ENCODE measurements at places on chromosomes 2 and 18.

DNA sequence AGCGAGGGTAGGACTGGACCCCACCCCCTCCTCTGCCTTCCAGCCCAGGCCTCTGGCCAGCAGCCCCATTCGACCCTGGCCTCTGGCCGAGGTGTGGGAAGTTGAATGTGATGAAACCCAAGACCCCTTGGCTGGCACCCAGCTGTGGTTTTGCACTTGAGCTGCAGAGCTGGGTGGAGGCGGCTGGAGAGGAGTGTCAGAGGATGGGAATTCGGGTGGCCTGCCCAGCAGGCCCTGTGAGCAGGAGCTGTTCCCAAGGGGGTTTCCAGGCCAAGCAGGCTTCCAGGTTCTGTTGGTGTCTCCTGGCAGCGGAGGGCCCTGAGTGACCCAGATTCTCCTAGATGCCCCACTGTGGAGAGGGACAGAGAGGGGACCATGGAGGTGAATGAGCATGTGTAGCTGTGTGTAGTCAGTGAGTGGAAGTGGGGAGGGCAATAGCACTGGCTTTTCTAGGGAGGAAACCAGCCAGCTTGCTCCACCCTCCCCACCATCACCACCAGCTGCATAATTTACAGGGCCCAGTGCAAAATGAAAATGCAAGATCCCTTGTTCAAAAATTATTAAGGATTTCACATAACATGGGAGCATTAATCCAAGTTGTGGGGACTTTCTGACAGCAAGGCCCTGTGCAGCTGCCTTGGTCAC, 172.2 kb upstream of the HAAO start:
- DNase-seq, result no peak

GRCh38 chr18:48031641-48032040, 101.2 kb upstream of the SMAD2 start:
- no peak for DNase-seq

DNA sequence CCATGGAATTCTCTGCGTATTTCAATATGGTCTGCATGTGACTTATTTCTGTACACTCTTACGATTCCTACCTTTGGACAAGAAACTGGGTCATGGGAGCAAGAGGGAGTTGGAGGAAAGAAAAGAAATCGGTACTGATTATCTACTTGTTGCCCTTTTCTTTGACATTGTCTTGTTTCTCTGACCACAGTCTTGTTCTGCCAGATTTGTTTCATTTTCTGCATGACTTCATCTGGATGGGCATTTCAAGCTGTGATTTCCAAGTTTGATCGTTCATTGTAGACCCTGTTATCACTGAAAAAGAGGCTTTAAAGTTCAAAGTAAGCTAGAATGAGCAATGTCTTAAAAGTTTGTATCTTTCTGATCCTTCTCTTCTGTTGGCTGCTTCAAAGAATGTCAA, 2186.3 kb upstream of the CELF4 start:
- no peak for DNase-seq

- DNase-seq, result no peak
Measured at GRCh38 chr2:122062506-122062905, 307.1 kb downstream of the TSN start.

DNA sequence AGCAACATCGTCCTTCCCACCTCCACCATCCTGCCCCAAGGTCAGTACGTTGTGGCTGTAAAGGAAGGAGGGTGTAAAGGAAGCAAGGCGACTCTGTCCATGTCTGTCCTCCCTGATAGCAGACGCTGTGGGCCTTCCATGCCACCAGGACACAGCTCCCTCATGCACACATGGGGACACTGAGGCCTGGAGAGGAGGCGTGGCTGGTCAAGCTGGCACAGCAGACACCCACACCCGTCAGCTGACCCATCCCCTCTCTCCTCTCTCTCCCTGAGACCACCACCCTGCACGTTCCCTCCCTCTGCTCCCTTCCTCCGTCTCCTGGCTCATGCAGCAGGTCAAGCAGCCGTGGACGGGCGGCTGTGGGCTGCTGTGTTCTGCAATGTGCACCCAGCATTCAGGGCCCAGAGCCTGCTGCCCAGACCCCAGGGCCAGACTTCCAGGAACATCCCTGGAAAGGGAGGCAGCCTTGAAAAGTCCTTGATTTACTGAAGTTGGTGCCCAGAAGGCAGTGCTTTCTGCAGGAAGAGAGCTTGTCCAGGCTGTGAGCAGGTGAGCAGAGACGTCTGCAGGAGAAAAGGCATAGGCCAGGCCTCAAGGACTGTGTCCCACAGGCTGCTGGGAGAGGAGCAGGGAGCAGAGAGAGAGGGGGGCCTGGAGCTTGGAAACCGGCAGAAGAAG, 133.6 kb downstream of the DDX1 start:
- DNase-seq, result no peak

DNA sequence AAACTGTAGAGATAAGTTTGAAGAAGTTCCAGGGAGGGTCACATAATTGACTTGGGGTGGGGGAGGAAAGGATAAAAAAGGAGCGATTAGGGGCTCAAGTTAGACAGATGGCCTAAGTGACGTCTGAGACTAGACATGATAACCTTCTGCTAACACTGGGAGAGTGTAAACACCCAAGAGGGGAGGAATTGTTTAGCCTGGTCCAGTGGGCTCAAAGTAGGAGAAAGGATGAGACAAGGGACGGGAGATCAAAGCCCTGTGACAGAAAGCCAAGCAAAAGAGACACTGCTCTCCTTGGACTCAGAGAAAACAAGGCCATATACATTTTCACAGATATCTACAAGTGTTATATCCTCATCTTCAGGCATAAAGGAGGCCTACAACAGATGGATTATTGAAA, 45.5 kb upstream of the IHH start:
- DNase-seq, result no peak

GRCh38 chr2:208654056-208654455, 247.5 kb downstream of the PTH2R start:
- no peak for DNase-seq

GRCh38 chr2:132489150-132489549, 72.5 kb downstream of the GPR39 start:
- DNase-seq, result no peak

DNA sequence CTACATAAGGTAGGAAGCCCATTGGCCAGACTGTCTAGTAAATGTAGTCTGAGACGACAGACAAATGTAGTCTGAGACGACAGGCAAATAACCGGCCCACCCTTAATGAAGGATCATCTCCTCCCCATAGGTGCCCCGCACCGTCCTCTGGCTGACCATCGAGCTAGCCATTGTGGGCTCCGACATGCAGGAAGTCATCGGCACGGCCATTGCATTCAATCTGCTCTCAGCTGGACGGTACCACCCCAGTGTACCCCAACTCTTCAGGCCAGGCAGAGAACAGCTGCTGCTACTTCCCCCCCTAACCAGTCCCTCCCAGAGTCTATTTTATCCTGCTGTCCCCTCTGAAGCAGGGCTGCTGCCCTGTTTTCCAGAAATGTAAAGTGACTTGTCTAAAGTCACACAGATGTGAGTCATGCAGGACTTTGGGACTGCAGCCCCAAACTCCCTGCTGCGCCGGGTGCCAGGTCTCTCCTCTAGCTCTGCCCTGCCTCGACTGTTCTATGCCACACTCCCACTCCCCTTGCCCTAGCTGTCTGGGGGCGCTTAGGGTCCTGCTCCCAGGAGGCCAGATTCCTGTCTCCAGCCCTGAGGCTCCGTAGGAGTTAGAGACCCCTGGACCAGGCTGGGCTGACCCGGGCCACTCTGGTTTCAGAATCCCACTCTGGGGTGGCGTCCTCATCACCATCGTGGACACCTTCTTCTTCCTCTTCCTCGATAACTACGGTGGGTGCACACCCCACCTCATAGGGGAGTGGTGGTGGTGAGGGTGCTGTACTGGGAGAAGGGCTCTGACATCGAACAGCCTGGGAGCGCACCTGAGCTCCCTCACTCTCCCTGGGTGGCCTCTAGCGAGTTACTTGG, 4.7 kb downstream of the SLC11A1 start:
- DNase-seq, result no peak

GRCh38 chr2:11713815-11714214, 32.6 kb upstream of the LPIN1 start:
- DNase-seq, result no peak

GRCh38 chr2:241940329-241940728, 70.8 kb downstream of the RTP5 start:
- no peak for DNase-seq

DNA sequence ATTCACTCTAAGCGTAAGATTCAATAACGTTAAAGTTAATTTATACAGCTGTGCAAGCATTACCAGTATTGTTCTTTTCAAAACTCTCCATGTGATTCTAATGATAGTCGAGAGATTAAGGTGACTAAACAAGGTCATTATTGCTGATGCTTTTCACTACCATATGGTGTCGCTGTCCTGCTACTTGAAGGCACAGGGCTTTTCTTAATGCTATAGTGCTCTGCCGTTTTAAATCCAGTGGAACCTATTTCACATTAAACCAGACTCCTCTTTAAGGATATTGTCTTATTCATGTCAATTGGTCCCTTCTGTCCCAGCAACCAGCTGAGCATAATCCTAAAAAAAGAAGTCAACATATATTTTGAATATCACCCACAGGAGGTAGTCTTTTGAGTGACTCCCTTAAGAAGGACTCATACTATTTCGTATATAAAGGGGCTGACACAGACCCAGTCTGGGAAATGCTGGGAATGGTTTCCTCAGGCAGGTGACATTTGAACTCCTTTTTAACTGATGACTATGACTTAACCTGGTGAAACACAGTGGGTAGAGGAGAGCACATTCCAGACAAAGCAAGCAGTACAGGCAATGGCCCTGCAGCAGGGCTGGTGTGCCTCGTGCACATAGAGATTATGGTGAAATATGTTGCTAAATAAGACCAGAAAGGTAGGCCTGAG, 53.9 kb upstream of the CYTIP start:
- DNase-seq, result no peak

DNA sequence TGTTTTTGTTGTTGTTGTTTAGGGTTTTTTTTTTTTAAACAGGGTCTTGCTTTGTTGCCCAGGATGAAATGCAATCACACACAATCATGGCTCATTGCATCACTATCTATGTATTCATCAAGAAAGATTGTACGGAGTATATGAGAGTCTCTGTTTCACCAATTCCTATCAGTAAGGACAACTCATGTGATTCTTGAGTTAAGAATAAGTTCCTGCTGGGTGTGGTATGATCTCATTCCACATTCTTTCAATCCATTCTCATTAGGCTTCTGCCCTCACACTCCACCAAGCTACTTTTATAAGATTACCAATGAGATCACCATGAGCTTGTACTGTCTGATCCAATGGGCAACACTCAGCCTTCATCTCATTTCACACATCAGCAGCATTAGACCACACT, 9.1 kb upstream of the AP1S3 start:
- no peak for DNase-seq

DNA sequence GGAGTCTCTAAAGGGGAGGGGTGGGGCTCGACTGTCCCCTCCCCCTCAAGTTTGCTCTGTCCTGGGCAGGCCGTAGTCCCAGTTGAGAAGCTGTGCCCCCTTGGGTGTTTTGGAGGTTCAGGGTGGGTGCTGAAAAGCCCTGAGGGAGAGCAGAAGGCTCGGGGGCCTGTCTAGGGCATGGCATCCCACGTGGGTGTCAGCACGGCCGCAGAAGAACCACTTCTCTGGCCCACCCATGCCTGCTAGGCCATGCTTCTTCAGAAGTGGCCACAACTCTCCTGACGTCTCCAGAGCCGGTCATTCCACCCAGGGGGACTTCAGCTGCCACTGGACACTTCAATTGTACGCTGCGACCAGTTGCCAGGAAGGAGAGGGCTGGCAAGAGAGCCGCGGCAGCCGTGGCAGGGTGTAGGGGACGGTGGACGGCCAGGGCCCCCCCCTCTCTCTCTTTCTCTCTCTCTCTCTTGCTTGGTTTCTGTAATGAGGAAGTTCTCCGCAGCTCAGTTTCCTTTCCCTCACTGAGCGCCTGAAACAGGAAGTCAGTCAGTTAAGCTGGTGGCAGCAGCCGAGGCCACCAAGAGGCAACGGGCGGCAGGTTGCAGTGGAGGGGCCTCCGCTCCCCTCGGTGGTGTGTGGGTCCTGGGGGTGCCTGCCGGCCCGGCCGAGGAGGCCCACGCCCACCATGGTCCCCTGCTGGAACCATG, at the start of gene INPP5D:
Gene INPP5D, plus strand, starts transcription at position 546 of the 704 bp plus-strand sequence. Its CDS starts 137 bp downstream, at position 683.
- DNase-seq, result peak; percentile 49

DNA sequence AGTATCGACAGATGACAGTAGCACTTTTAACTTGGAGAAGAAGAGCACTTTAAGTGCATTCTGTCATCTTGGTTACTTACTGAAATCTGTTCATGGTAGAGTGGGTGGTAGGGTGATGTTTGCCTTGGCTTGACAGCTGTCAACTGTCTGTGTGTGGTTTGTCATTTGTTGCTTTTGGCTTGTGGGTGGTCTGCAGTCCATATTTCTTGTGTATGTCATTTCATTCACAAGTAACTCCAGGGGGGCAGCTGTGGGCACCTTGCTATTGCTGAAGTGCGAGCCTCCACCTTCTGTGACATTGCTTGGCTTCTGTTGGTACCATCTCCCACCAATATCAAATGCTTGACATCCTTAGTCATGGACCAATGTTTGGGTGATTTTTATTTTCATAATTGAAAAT, 311.6 kb upstream of the NRP2 start:
- DNase-seq, result no peak

DNA sequence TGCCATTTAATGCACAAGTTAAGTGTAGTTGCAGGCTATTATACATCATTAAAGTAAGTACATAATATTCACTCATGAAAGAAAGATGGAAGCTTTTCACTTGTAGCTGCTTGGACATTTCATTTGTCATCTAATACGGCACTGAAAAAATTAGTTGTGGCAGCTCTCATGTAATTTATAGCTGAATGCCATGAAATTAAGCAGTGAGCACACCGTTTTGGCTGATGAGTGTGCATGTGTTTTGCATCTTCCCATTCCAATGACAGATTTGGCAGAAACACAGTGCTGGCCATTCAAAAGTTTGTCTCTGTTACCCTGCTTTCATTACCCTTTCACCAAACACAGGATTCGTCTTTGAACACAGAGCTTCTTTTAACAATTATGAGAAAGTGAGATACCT, 174.0 kb downstream of the PTGR3 start:
- DNase-seq, result no peak

- DNase-seq, result no peak
Measured at GRCh38 chr2:204022550-204022949, 86.0 kb downstream of the ICOS start.

- DNase-seq, result no peak
Measured at GRCh38 chr2:176935543-176936102, 277.0 kb upstream of the HNRNPA3 start.

DNA sequence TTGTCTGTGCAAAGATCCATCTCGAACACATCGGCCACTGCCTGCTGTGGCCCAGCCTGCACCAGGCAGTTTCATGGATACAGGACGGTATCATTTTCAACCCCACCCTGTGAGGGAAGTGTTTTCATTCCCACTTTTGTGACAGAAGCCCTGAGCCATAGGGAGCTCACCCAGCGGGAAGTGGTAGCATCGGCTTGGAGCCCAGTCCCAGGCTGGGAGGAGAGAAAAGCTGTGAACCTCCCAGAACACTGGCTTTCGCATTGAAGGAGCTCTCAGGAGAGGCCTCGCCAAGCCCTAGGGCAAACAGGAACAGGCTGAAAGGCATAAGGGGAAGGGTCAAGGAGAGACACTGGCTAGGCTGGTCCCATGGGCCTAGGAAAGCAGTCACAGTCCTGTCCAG, 166.1 kb downstream of the TFCP2L1 start:
- no peak for DNase-seq
